ENCODE measurements at places on chromosomes 12 and 14.
A peak's percentile ranks its signal among the peaks of the same experiment; 100 is the strongest.

- no peak for DNase-seq
These were observed 6.0 kb downstream of the PLA2G1B start for GRCh38 chr12:120321382-120322202.

GRCh38 chr14:91873471-91874415 is 6.4 kb upstream of the TC2N start:
- peak; percentile 60 for DNase-seq

DNA sequence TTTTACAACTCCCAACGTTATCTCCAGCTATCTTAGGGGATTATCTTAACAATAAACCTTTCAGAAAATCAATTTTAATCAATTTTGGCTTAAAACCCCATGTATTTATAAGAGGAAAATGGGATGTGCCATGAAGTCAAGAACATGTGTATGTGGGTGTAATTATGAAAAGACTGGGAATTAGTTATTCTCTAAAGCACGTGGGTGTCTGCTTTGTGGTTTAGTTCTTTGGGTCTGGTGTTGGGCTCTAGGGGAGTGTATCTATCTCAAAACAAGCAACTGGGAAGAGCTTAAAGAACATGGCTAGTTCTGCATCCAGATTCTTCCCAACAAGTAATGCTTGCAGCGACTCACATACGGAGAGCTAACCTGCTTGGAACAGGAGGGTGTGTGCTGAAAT is 40.1 kb upstream of the MAX start:
- no peak for DNase-seq

GRCh38 chr14:23413681-23414080 is 5.6 kb upstream of the MYH6 start:
- DNase-seq, result no peak

DNA sequence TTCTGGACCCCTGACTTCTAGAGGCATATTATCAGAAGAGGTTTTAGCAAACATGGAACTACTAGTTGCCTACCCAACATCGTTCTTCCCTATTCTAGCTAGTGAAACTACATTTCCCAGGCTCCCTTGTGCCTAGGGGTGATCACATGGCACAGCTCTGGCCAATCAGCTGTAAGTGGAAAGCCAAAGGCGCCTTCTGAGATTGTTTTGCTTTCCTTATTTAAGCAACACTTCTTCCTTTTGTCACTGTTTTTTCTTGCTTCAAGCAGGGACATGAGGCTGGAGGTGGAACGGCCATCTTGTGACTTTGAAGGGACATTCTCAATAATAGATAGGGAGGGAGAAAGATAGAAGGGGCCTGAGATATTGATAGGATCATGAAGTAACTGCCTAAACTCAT is 136.7 kb downstream of the ZNF664 start:
- no peak for DNase-seq

GRCh38 chr12:113043240-113043639 is 13.3 kb upstream of the DTX1 start:
- no peak for DNase-seq

DNA sequence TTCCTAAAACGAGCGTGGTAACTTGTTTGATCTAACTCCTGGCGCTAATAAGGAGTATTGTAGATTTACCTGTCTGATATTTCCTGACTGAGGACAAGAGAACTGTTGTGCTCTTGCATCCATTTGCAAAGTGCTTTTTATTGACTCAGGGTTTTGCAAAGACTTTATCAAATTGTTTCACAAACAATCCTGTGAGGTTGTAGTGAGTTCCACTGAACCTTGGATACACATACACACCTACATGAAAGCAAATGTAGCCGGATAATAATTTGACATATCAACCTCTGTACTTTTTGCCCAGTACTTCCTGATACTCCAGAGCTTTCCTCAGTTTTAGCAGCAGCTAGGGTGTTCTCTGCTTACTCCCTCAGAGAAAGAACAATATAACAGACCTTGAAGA is 6.7 kb upstream of the PTGER2 start:
- no peak for DNase-seq

- DNase-seq, result no peak
These were observed 918 bp downstream of the LIN7A start for GRCh38 chr12:80936642-80937390.

GRCh38 chr14:58099682-58100081 is 52.3 kb downstream of the ARMH4 start:
- DNase-seq, result no peak

DNA sequence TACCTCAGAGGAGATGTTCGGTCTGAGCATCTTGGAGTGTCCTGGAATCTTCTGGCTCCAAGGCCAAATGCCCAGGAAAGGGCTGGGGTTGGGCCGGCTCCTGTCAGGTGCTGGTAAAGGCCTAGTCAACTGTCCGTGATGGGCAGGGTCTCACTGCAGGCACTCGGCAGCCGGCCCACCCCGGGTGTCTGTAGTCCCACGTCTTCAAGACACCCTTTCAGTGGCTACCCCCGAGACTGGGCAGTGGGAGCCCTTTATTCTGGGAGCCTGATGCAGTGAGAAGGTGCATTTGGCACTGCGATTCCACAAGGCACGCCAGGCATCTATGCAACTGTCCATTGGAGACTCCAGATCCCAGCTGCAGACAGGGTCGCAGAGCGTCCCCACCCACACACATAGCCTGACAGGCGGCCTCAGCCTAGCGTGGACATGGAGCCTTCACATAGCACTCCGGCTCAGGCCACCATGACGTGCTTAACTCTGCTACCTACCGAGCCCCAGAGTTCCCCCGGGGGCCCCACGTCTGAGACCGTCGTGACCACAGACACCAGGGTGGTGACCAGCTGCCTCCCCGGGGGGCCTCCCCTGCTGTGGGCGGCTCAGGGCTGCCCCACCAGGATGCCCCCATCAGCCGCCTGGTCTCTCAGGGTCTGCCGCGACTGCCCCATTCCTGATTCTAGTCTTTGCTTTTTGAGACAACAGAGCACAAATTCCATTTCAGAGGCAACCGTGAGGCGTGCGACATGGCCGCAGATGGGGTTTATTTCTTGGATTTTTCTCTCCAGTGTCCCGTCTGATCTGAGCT is 331.8 kb upstream of the SFSWAP start:
- no peak for DNase-seq

DNA sequence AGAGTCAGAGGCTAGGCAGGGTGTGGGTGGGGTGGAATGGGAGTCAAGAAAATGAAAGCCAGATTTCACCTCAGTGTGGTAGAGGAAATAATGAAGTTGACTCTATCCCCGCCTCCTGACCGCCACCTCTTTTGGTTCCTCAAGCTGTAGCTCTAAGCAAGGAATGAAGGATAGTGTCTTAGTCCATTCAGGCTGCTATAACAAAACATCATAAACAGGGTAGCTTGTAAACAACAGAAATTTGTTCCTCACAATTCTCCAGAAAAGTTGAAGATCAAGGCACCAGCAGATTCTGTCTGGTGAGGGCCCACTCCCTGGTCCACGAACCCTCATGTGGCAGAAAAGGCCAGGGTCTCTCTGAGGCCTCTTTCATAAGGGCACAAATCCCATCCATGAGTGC is 109.1 kb upstream of the AMN1 start:
- DNase-seq, result no peak

GRCh38 chr14:72839753-72840607 is 53.9 kb downstream of the DPF3 start:
- no peak for DNase-seq

GRCh38 chr12:92000597-92000996 is 145.0 kb downstream of the BTG1 start:
- no peak for DNase-seq

DNA sequence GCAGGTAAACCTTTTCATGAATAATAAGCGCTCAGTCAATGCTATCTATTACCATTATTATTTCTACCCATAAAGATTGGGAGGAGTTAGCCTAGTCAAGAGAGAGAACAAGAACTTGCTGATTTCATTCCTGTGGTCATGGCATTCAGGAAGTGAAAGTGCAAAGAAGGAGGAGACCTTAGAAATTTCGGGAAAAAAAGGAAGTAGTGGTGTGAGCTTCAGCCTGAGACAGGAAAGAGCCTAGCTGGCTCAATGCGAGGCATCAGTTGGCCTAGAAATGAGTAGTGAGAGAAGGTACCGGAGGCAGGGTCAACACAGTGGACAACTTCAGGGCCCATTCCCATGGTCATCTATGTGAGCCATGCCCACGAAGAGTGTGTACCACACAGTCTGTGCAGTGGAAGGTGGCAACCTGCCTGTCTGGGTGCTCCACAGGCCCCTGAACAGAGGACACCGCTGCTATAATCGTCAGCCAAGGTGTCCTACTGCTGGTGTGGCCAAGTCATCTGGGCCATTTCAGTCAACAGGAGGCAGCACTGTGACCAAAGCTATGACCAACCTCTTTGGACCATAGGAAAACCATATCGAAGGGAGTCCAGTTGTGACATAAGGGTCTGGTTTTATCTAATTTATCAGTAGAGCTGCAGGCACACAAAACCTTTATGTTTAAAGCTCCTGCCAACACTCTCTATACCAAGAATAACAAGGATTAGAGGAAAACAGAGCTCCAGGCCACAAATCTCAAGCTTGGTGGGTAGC is 16.2 kb upstream of the STON2 start:
- no peak for DNase-seq

DNA sequence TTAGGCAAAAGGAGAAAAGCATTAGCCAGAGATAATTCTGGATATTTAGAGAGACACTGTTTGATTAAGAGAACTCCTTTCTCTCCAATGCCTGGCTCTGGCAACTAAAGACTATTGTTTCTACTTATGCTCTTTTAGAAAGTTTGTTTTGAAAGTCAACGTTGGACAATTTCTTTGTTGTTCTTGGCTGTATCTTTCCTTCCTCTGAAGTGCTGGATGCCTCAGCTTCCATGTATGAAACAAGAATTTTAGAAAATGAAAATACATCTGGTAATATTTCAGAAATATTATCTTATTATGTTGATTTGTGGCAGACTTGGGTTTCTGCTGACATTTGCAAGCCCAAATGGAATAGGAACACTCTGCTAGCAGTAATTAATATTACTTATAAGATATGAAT is 382.6 kb downstream of the SNAPC1 start:
- DNase-seq, result no peak

DNA sequence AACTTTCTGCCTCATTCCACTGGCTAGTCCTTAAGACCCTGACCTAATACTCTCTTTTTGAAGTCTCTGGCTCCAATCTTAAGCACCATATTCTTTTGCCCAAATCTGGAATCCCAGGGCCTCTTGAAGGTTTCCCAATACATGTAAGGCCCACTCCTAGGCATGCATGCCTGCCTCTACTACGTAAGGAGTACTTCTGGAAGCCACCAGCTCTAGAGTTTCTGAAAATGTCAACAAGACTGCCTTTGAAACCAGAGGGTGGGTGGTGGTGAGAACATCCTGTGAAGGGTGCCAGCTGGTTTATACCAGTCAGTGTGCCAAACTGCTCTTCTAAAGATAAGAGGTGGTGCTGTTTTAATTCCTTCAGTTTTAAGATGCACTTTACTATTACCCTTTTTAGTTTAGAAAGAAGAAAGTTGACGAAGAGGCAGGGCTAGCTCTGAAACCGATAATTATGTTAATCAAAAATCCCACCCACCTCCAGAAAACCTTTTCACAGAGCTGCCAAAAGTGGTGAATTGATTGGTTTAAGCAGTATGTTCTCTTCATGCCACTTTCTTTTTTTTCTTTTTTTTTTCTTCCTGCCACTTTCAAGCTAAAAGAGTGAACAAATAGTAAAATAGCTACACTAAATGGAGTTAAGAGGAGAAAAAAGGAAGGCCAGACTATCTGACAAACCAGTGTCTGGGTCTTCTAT is 8.7 kb upstream of the WDR89 start:
- DNase-seq, result peak; percentile 44

DNA sequence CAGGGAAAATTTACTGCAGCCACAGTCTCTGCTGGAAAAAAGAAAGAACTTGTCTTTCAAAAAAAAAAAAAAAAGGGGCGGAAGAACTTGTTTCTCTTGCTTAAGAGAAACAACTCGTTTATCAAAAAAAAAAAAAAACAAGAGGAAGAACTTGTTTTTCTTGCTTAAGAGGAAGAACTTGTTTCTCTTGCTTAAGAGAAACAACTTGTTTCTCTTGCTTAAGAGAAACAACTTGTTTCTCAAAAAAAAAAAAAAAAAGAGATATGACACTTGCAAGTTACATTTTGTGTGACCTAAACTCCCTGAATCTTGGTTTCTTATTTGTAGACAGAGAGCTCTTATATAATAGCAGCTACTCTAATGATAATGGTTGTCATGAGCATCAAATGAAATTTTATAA is 44.7 kb upstream of the USP15 start:
- no peak for DNase-seq

- DNase-seq, result no peak
These were observed 386.2 kb upstream of the CCDC196 start for GRCh38 chr14:66099931-66100330.

- DNase-seq, result no peak
These were observed 86.9 kb downstream of the STAB2 start for GRCh38 chr12:103673891-103674375.

DNA sequence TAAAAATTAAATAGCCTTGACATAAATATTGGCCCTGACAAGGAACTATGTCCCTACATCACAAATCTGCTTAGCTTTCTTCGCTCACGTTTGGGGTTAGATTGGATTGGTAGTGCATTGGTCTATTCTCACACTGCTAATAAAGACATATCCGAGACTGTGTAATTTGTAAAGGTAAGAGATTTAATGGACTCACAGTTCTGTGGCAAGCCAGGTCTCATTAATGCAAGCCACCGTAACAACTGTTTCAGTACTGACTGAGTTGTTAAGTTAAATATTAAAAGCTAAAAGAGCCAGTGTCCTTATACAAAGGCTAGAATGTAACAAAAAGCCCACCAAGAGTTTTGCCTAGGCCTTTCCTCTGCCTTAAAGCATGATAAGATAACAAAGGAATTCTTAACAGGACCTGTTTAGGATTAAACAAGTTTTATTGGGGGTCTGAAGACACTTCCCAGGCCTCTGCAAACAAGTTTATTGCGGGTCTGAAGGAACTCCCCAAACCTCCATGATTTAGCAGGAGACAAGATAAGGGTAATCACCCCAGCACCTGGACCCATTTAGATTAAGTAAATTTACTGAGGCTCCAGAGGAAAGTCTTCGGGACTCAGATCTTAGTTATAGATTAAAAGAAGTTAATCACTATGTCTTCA is 88.2 kb upstream of the PTGDR start:
- DNase-seq, result no peak

DNA sequence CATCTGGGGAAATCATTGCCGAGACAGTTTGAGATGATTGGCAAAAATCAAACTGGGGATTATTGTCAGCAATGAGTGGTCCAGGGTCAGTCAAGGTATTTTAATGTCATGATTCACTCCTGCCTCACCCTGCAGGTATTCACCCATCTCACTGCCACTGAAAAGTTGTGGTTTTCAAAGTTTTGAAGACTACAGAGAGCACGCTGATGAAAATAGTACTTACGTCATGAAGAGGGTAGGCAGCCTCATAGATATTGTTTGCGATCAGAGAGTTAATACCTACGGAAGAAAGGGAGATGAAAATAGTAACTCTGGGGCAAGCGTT is 138.0 kb downstream of the ANO2 start:
- DNase-seq, result no peak

GRCh38 chr14:23559010-23559925 is 3.2 kb downstream of the THTPA start:
- DNase-seq, result peak; percentile 72
